ENCODE measurements at places on chromosomes 3 and 15.

- DNase-seq: no peak
These were observed 53.7 kb downstream of the PIK3CB start for GRCh38 chr3:138781012-138781470.

DNA sequence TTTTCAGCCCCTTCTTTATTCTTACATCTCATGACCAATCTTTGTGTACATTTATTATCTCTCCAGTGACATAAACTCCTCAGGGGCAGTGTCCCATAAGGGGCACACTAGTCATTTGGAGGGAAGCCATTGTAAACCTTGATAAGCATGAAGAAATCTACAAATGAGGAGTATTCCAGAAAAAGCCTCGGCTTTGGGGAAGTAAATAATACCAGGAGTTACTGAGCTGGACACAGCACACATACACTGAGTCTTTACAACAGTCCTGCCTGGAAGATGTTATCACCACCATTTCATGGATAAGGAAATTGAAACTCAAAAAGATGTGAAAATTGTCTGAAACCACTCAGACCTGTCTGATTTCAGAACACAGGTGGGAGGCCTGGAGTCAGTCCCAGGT lies 15.4 kb upstream of the POLR2M start:
- no peak for DNase-seq

DNA sequence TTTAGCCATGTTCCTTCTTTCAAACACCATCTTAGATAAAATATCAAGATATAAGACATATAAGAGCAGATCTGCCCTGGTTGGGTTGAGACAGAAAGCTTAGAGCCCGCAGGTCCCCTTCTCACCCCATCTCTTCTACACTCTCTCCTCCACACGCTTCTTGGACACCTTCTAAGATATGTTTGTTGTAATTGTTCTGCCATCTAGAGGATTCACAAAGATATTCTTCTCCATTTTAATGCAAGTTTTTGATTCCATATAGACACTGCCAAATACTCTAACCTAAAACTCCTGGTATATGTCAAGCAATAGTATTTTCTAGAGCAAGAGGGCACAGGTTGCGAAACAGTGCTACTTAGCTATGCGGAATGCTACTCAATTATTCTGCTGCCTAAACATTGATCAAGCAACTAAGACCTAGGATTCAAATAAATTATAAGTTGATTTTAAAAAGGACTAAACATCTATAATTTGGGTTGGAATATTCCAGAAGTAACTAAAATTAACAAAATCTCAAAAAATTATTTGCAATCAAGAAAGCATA lies 6.8 kb downstream of the CHRM5 start:
- DNase-seq: no peak

DNA sequence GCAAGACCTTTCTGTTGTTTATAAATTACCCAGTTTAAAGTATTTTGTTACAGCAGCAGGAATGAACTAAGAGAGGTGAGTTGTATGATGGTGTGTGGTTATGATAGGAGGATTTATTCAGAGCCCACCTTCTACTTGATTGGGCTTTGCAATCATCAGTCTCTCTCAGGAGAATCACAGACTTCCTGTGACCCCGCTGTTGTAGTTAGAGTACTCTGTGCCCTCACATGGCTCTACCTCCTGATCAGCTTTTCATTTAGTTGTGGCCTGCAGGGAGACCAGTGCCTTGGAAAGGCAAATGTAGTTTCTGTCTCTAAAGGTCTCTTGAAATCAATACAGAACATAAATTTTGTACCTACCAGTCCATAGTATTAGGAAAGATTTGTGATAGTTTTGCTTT lies 7.6 kb upstream of the P2RY14 start:
- DNase-seq: no peak
